ENCODE measurements at places on chromosomes 2 and 18.

DNA sequence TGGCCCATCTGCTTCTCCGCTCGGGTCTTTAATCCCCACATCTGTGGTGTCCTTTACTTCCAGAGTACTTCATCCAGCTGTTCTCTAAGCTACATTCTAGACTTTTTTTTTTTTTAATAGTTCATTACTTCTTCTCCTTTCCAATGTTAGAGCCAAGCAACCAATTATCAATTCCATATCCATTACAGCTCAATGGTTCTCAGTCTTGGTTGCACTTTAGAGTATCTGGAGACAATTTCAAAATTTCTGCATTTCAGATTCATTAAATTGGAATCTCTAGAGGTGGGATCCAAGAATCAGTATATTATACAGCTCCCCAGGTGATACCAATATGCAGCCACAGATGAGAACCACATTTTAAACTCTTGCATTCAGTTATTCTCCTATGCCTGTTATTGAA, 43.9 kb upstream of the ZSWIM2 start:
- DNase-seq = no peak

DNA sequence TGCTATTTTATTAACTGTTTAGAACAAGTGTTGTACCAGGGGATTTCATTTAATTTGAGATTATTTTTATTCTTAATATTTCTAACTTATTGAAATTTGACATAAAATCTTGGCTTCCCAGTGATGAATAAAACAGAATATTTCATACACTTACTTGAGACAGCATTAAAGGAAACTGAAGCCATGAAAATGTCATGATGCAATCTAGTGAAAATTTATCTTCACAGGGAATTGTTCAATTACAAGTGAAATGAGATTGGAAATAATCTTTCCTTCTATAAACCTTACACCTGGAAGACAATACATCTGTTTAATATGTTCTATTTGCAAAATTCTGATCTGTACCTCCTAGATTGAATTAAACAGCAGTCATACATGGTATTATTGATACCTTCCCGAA, 511.0 kb upstream of the CDH7 start:
- no peak for DNase-seq

GRCh38 chr2:129758784-129759471, 220.5 kb upstream of the RAB6C start:
- no peak for DNase-seq

GRCh38 chr18:63185984-63186383, 133.6 kb downstream of the BCL2 start:
- DNase-seq = no peak

- peak; percentile 38 for DNase-seq
These were observed at the start of gene TET3 for GRCh38 chr2:73984203-73984921. Gene TET3 (plus strand): TSS chr2:73984910. CDS start chr2:73986404, 1,494 bp downstream.

DNA sequence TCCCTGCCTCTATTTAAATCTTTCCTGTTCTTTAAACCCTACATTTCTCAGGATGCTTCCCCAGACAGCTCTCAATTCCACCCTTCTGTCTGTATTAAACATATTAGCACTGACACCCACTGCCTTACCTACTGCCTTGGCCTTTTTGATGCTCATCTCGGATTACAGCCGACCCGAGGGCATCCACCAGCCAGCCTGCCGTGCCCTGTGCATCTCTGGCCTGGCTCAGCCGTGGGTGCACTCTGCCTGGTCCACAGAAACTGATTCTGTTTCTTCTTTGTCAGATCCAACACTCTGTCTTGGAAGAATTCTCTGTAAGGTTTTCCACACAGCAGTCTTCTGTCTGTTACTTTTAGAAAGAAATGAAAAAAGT, 27.2 kb downstream of the TANC1 start:
- no peak for DNase-seq

DNA sequence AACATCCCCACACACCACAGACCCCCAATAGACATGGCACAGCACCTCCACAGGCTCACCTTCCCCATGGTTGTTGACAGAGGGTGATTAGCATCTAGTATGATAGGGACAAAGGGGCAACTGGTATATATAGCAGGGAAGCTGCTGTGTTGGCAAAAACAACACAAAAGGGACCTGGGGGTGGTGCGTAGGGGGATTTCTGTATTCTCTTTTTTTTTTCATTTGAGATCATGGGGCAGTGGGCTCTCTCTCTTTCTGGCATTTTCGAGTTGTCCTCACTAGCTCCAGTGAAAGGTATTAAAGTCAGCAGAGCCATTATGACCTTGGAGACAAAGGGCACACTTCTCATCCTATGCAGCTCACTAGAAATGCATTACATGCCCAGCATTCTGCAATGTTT, at the start of gene CRYGA:
Gene CRYGA, minus strand, starts transcription at position 101 of the 400 bp plus-strand sequence. Its CDS starts 33 bp downstream, at position 68.
- DNase-seq = no peak

GRCh38 chr2:20737505-20737904, 70.6 kb downstream of the GDF7 start:
- no peak for DNase-seq

- no peak for DNase-seq
These were observed 90.4 kb downstream of the NUP35 start for GRCh38 chr2:183214680-183215079.

DNA sequence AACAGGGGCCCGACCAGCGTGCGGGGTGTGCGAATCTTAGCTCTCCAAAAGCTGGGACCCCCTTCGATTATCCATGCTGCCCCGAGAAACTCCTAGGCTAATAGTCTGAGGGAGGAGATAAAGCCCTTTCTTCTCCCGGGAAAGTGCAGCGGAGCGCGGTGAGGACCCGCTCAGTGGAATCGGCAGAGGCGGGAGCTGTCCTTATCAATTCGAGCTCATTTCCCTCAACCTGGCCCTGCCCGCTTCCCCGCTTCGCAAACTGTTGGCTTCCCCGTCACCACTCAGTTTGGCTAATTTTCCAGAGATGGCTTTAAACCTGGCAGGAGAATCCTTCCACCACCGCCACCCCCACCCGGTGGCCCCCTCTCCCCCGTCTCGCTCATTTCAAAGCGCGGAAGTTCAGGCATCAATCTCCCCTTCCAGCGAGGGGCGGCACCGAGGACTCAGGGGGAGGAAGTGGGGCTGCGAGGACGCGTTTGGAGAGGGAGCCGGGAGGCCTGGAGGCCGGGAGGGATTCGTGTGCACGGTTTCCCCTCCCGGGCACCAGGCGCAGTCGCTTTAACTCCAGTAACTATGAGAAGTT, 1.6 kb downstream of the KLHL14 start:
- DNase-seq = no peak

DNA sequence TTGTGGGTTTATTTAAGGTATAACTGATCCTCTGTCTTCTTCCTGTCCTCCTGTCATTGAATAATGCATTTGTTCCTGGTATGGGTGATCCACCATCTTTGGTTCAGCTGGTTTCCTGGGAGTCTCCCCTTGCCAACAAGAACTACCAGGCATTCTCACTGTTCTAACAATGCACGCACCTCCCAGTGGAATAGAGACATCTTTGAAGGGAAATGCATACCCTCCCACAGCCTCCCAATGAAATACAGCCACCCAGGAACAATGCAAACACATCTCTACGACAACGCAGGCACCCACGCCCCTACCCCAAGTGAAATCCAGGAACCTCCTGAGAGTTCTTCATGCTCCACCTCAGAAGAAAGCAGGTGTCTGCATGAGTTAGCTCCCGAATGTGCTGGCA, 318.0 kb downstream of the SOX11 start:
- DNase-seq = no peak

DNA sequence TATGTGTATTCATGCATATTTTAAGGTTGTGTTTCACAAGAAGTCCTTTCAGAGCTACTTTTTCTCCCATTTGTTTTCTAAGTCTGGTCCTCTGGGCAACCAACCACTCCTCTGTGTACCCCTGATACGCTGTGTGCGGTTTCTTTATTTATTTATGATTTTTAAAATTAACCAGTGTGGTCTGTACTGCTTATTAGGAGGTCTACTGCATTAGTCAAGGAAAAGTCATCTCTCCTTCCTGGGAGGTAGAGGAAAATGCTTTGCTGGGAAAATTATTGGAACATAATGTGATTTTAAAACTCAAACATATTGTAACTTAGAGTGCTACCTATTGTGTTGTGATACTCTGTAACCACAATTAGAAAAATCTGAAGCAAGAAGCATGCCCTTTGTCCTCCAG, 1404.3 kb downstream of the SUCLG1 start:
- DNase-seq = no peak

- DNase-seq = peak; percentile 61
These were observed 5.8 kb upstream of the MRPL33 start for GRCh38 chr2:27765621-27766286.

Data from CD4-positive, alpha-beta T cell (primary cell).